CD4-positive, alpha-beta memory T cell (primary cell): ENCODE measurements at places on chromosomes 1 and 21.

DNA sequence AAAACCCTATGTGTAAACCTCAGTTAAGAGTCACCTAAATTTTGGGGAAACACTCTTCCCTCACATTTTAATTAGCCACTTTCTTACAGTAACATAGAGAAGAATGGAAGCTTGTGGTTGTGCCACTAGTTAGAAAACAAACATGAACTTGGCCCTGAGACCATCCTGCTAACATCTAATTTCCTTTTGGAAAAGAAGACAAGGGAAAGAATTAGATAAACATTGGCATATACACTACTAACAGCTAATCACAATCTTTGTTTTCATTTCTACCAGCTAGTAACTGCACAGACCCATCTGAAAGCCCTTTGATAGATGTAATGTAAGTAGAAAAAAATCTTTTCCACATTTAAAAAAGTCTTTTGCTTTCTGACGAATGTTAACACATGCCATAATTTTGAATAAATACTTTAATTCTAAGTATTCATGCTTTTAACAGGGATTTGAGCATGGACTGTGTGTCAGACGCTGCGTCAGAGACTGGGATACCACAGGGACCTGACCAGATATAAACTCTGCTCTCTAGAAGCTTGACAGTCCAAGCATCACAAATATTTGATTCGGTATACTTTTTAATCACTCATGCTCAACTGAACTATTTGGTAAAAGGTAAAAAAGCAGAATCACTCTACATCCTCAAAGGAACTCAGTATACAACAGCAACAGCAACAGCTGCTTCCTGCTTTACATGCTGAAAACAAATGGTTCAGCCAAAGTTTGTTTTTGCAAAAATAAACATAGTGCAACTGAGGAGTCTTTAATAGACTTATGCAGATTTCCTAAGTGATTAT is 30.2 kb downstream of the DPH5 start:
- no peak for DNase-seq

DNA sequence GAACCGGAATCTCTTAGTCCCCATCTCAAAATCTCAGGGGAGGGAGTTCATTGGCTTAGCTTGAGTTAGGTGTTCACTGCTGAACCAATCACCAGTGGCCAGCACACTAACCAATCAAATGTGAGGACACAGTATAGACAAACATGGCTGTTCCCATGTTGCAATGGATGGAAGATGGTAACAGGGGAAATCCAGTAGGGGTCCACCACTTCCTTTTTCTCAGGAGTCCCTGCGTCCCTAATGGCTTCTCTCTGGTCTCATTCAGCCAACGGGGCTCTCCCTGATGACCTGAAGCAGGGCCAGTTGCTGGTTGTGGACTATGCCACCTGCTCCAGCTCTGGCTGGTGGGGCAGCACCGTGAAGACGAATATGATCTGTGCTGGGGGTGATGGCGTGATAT is 9.7 kb downstream of the CELA2B start:
- DNase-seq = no peak

GRCh38 chr1:200684015-200684414 is 14.3 kb upstream of the DDX59 start:
- no peak for DNase-seq

- no peak for DNase-seq
These were observed 23.5 kb downstream of the ANGPTL1 start for GRCh38 chr1:178847396-178847849.

DNA sequence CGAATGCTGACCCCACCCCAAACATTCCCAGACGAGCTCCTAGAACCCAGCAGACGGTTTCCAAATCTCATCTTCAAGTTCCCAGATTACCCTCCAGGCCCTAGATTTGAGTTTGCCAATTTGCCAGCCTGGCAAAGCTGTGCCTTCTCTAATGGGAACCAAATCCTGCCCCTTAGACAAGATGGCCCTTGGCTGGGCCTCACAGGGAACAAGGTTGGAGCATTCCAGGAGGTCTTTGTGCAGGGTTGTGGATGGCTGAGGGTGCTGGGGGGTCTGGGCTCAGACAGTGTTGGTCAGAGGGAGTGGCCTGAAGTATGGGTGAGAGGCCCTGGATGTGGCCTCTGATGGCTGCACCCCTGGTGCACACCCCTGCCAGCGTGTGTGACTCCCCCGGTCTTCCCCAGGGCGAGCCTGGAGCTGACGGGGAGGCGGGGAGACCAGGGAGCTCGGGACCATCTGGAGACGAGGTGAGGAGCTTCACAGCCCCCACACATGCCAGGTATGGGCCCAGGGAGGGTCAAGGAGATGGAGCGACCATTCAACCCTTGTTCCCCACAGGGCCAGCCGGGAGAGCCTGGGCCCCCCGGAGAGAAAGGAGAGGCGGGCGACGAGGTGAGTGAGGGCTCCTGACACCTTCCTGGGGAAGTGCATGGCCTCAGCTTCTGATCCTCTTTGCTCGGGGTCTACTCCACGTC is 10.2 kb downstream of the COL6A1 start:
- no peak for DNase-seq

- no peak for DNase-seq
These were observed 15.8 kb downstream of the ODF2L start for GRCh38 chr1:86380257-86380861.

DNA sequence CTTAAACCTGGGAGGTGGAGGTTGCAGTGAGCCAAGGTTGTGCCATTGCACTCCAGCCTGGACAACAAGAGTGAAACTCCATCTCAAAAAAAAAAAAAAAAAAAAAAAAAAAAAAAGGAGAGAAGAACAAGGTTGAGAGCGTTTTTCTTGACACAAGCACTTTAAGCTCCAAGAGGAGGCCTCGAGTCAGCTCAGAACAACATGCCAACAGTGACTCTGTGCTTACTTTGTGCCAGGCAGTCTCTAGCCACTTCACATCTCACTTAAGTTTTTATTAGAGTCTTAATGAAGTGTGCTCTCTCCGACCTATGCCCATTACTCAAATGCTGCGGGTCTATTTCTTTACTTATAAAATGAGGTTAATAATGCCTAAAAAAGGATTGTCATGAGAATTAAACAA is 13.0 kb downstream of the ATP1A1 start:
- DNase-seq = no peak

- peak; percentile 79 for DNase-seq
These were observed 46.8 kb upstream of the A3GALT2 start for GRCh38 chr1:33367485-33368405.

- no peak for DNase-seq
These were observed 276.4 kb downstream of the SPATA17 start for GRCh38 chr1:217907504-217907903.

DNA sequence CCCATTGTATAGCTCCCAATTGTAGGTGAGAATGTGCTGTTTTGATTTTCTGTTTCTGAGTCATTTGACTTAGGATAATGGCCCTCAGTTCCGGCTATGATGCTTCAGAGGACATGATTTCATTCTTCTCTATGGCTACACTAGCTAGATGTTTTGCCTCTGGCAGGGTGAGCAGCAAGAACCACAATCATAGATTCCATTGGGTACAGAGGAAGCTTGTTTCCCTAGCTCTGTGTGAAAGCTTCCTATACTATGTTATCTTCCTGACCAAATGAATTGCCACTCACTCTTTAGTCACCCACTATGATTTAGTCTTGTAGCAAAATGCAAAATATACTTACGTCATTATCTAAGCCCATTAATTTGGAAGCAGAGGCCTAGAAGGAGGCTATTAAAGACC is 616.3 kb downstream of the PLA2G4A start:
- DNase-seq = no peak

GRCh38 chr21:45384656-45385548 is 20.1 kb upstream of the COL18A1 start:
- no peak for DNase-seq

- peak; percentile 62 for DNase-seq
These were observed 22.1 kb upstream of the TDRD10 start for GRCh38 chr1:154479764-154480421.

DNA sequence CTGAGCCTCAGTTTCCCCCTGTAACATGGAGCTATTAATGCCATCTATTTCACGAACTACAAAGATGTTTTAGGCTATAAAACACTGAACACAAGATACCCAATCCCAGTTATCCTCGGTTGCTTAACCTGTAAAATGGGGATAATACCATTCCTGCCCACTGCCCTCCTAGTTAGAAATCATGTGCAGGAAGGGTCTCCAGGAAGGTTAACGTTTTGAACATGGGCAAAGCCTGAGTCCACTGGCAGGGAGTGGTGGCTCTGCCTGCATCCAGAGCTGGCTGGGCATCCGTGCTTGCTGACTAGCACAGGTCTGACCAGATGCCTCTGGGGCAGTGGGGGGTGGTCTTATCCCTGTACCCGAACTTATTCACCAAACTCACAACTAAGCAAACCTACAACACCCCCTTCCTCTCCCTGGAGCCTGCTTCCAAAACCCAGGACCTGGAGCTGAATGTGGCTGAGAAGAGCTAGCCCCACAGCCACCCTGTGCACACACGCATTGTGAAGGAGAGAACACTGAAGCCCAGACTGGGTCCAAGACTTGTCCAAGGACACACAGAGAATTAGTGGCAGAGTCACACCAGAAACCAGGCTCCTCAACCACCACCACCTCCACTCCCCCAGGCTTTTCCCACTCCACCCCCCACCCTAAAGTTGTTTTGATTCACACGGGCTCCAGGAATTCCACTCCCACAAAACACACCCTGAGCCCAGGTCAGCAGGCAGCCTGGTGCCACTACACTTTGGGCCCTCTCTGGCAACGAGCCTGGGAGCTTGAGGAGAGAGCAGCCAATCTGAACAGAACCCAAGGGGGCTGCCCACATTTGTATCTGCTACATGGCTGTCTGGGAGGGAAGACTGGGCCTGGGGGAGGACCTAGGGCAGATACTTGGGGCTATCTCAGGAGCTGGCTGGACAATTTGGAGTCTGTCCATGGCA is 1.6 kb downstream of the E2F2 start:
- no peak for DNase-seq

DNA sequence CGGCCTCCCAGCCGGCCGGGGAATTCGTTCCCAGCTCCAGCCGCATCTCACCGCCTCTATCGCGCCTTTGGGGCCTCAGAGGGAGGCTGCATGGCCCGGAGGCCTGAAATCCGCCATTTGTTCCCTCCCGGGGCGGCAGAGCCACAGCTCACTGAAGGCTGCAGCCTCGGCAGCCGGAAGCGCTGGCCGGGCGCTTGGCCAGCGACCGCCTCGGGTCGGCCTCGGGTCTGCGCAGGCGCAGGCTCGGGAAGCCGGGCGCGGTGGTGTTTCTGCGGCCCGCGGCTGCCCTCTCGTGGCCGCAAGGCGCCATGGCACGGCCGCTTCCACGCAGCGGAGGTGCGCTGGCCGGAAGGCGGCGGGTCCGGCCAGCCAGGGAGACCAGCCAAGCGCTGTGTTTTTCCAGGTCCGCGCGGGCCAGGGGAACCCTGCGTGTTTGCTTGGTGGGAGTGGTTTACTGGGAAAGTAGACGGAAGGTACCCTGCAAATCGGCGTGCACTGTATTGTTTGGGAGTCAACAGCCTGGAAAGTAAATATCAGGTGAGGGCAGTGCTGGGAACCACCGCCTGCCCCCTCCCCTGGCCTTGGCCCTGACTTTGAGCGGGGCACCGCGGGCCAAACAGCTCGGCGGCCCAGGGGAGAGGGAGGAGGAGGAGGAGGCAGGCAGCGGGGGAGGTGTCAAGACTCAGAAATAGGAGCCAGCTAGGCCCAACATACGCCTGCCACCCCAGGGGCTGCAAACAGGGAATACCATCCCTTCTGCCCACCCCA is 52.7 kb upstream of the CD34 start:
- peak; percentile 79 for DNase-seq

GRCh38 chr1:116933606-116934515 is 24.1 kb downstream of the PTGFRN start:
- DNase-seq = peak; percentile 77

DNA sequence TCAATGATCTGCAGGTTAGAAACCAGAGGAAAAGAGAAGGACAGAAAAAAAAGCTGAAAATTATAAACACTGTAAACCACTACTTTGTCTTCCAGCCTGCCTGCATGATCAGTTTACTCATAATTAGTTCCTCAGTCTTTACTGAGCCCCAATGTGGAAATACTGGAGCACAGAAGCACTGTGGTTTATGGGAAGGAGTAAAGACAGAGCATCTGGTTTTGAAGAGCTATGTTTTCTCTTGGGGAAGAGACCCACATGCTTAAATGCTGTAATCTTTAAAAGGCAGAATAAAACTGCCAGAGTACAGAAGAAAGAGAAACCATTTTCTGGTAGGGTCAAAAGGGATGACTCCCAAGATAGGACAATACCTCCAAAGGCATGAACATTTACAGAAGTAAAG is 159.0 kb upstream of the ZNHIT6 start:
- DNase-seq = no peak
